ENCODE measurements at places on chromosomes 3 and 15. TPM values are rescaled to one million over a fixed set of nuclear protein-coding genes. Genes with fewer than 3 reads are reported as not detected.

GRCh38 chr15:78055919-78056713, 21.4 kb downstream of the TBC1D2B start:
- H3K27me3 ChIP-seq = no peaks in the 10 kb centered on the region
- peak; percentile 44 for DNase-seq
- peak overlapping the region; percentile 9 for H3K4me3 ChIP-seq

- no peak overlapping the region for H3K27ac ChIP-seq
- DNase-seq = no peak
- no peak overlapping the region for H3K4me3 ChIP-seq
- H3K27me3 ChIP-seq = no peaks in the 10 kb centered on the region
These were observed 325.1 kb downstream of the CACNA2D3 start for GRCh38 chr3:54447427-54447826.

- peaks cover 35% of the 10 kb centered on the region for H3K4me1 ChIP-seq
- no peaks in the 10 kb centered on the region for H3K27me3 ChIP-seq
- H3K4me3 ChIP-seq = no peak overlapping the region
- no peaks in the 10 kb centered on the region for H3K36me3 ChIP-seq
- no peak for DNase-seq
- H3K27ac ChIP-seq = no peak overlapping the region
These were observed 2.0 kb downstream of the ISLR start for GRCh38 chr15:74175271-74176191.

DNA sequence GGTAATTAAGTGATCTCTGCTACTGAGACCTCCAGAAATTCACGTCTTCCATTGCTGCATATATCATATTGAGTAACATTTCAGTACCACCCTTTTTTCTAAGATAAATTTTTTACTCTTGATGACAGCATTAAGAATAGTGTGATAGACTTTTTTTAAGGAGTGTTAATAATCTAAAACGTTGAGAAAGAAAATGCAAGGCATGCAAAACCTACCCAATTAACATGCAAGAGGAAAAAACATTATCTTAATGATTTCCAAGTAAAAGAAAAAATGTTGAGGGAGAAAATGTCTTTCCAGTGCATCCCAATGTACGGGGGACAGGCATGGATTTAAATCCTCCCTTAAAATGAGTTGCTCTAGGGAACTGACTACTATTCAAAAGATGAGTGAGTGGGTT, 740 bp downstream of the CLDN16 start:
- no peak overlapping the region for H3K27ac ChIP-seq
- no peaks in the 10 kb centered on the region for H3K36me3 ChIP-seq
- no peaks in the 10 kb centered on the region for H3K27me3 ChIP-seq
- no peak for DNase-seq

DNA sequence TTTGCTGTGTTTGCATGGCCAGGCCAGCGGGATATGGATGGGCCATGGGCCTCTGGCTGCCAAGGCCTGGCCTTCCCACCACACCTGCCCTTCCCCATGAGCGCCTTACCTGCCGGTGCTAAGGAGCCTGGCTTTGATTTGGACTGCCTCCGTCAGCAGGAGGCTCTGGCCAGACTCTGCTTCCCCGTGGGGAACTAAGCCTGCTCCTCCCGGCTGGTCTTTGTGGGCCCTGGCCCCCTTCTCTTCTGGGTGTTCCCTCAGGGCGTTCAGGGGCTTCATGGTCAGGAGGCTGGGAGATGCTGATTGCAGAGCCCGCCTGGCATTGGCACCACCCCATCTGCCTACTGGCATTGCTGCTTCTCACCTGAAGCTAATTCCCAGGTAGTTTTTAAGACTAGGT, 45.2 kb downstream of the SMAD6 start:
- no peaks in the 10 kb centered on the region for H3K36me3 ChIP-seq
- no peak overlapping the region for H3K4me3 ChIP-seq
- H3K4me1 ChIP-seq = peaks cover 10% of the 10 kb centered on the region
- no peaks in the 10 kb centered on the region for H3K27me3 ChIP-seq

- no peak overlapping the region for H3K27ac ChIP-seq
- peaks cover 71% of the 10 kb centered on the region for H3K27me3 ChIP-seq
- H3K4me1 ChIP-seq = peaks cover 6% of the 10 kb centered on the region
- DNase-seq = no peak
These were observed 699 bp downstream of the MEGF11 start for GRCh38 chr15:66252685-66253417.

THBS1 gene
- 393 TPM for total RNA-seq

GOLGA6L7 gene
- total RNA-seq = not detected

Measured in MCF 10A (cell line).